ENCODE measurements at places on chromosomes 4 and X.

DNA sequence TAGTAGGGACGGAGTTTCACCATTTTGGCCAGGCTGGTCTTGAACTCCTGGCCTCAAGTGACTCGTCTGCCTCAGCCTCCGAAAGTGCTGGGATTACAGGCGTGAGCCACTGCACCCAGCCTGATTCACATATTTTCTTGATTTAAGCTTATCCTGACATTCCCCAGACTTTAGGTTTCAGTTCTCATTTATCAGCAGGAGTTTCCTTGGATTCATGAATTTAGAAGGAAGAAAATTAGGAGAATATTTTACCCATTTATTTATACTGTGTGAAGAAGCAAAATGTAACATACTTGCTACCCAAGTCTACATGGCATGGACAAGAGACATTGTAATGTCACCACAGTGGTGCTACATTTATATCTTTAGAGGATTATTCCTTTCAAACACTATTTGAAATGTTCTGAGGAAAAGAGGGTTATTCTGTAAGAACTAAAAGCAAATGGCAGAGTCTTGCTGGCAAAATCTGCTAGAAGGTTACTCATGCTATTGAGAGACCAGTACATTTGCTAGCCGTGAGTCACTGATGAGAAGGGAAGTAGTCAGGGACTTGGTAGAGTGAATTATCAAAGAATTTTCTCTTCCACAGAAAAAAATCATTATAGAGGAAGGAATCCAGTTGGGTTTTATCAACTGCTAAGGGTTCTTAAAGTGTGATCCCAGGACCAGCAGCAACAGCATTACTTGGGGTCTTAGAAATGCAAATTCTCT lies 26.1 kb upstream of the CFAP299 start:
- no peak for DNase-seq

GRCh38 chr4:57093845-57094831 lies 16.0 kb downstream of the IGFBP7 start:
- no peak for DNase-seq

DNA sequence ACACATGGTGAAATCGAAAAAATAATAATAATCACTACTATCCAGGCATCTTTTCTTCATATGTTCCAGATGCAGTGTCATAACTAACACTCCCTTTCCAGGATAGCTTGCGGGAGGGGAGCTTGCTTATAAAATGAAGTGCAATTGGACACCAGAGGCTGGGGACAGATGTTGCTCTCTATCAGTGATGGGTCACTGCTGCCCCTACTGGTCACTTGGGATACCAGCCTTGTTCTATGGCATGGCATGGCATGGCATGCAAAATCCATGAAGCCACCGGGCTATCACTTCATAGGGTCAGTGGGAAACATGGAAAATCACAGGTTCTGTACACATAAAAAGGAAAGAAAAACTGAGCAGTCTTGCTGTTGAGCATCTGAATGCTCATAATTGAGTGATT lies 168.1 kb downstream of the GLRA2 start:
- DNase-seq: no peak

GRCh38 chr4:84697159-84697558 lies 114.2 kb downstream of the CDS1 start:
- DNase-seq: no peak

GRCh38 chr4:73019462-73020047 lies 50.0 kb downstream of the COX18 start:
- no peak for DNase-seq

DNA sequence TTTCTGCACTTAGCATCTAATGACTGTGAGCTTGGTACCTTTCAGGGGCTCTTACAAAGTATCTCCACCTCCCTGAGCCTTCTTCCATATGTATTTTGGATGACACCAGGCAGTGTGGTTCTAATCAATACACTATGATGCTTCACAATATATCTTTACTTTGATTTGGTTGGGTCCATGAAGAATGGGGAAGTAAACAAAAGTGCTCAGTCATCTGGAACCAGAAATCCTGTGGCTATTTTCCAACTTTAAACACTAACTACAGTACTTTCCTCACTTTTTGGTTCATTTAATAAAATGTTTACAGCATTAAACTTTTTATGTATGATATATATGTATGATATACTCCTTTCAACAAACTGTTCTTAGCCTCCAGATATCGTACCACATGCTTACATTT lies 216.4 kb upstream of the AFF2 start:
- DNase-seq: no peak

DNA sequence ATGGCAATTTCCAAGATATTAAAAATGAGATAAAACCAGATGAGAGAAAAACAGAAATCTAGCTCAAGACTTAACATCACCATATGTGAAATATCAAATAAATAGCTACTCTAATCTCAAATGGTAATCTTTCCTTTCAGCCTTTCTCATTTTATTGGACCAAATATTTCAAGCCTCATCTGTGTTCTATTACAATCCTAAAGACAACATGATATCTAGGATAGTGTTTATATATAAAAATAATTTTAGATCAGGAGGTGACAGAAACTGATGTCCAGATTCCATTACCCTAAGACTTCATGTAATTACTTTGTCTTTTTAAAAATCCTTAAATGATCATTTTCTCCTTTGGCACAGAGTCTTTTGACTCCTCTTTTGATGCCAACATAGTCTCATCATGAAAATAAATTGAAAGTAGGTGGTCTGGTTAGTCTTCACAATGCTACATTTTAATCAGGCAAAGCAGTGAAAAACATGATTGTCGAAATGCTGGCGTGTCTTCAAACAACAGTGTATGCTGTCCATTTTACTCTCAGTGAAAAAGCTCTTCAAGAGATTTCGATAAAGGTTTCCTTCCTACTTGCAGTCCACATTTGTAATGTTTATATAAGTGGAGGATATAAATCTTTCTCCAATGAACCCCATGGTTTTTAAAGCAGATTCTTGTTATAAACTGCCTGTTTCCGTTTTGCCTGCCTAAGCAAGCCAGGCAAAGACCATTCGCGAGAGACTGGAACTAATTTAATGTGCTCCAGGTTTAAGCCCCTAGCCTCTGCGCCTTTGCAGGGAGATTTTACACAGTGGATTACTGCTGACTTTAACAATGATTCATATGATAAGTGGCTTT lies 169.8 kb downstream of the SCFD2 start:
- no peak for DNase-seq

DNA sequence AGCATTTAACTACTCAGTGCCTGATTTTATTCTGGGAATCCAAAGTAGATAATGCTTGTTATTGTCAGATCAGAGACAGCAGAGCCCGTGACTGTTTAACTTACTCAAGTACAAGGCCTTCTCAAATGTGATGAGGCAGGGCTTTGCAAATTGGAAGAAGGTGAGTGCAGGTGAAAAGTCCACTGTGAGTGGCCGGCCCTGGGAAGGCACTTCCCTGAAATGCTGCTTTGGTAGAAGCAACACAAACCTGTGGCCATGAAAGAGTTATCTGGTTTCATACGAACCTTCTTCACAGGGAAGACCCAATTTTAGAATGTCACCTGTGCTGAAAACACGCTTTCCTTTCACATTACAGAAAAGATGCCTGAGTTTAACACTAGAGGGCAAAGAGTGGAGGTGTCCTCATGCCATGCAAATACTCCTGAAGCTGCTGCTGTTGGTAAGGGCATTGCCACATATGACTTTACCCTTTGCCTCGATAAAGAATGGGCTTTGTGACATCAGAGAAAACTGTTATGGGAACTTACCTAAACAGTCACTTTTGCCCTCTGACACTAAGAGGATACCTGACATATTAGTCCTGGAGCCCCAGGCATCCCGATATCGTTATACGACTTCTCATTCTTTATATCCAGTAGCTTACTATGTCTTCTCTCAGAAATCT lies 8.0 kb downstream of the PPARGC1A start:
- no peak for DNase-seq

- DNase-seq: no peak
Measured at GRCh38 chr4:42638321-42638720, 18.6 kb downstream of the ATP8A1 start.

GRCh38 chr4:64384237-64385203 lies 24.7 kb downstream of the TECRL start:
- no peak for DNase-seq

- DNase-seq: no peak
Measured at GRCh38 chr4:108191269-108191914, 22.7 kb upstream of the LEF1 start.

- DNase-seq: no peak
Measured at GRCh38 chr4:120843849-120844527, 78.5 kb downstream of the PRDM5 start.

DNA sequence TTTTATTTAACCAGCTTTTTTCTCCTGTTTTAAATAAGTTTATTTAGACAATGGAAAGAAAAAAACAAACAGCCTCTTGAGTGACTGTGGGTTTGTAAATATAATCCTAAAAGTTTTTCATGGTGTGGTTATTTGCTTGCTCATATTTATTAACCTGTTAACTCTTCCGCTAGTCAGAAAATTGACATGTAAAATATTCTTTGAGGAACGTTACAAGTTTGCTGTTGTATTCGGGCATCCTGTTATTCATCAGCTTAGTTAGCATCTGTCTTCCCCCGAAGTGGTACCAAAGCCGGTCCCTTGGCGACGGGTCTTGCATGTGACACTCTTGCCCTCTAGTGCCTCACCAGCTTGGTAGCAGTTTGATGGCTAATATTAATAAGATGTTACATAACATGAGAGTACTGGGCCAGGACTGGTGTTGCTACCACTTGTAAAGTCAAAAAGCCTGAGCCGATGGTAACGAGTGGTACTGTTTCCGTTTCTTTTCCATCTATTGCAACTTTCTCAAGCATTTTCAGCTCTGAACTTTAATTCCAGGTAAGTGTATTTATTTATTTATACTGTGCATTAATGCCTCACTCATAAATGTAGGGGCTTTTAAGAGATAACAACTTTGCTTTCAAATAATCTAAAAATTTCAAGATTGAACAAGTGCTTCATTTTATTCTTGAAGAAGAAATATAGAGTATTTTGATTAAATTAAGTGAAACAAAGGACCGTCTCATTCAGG lies at the start of gene NDST3:
Gene NDST3, plus strand, starts transcription at position 434 of the 733 bp plus-strand sequence. CDS start 19,425 bp downstream, outside the sequence.
- no peak for DNase-seq

DNA sequence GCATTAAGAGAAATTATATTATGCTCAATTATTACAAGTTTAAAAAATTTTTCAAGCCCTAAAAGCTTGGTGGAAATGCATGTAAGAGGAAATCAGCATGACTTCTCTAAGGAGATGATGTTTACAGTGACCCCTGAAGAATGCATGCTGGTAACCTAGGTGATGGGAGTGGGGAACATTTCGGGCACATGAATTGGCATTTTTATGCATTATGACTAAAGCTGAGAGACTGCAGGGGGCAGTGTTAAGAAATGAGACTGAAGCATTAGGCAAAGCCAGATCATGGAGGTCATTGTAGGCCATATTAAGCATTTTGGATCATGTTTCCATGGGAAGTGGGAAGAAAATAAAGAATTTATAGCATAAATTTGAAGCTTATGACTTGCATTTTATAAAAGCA lies 421.3 kb downstream of the FAT4 start:
- no peak for DNase-seq

Data from stimulated activated CD4-positive, alpha-beta T cell treated with anti-CD3 and anti-CD28 coated beads, TNF-alpha, amount 100 ng/mL, for 4 hours (primary cell).